Activated naive CD8-positive, alpha-beta T cell treated with anti-CD3 and anti-CD28 coated beads for 36 hours (primary cell): ENCODE measurements at places on chromosomes 13 and 19. TPM values are rescaled to one million over a fixed set of nuclear protein-coding genes. Genes with fewer than 3 reads are reported as not detected.

DNA sequence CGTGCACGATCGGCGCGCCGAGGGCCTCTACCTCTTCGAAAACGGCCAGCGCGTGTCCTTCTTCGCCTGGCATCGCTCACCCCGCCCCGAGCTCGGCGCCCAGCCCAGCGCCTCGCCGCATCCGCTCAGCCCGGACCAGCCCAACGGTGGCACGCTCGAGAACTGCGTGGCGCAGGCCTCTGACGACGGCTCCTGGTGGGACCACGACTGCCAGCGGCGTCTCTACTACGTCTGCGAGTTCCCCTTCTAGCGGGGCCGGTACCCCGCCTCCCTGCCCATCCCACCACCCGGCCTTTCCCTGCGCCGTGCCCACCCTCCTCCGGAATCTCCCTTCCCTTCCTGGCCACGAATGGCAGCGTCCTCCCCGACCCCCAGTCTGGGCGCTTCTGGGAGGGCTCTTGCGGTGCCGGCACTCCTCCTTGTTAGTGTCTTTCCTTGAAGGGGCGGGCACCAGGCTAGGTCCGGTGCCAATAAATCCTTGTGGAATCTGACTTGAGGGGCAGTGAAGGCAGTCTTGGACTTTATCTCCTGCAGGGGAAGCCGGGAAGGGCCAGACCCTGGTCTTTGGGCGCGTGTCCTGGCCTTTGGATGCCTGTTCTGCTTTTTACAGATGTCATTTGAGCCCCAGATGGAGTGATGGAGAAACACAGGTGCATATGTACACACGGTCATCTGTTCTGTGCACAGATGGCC is 2.2 kb downstream of the CLEC11A start:
- DNase-seq, result no peak

DNA sequence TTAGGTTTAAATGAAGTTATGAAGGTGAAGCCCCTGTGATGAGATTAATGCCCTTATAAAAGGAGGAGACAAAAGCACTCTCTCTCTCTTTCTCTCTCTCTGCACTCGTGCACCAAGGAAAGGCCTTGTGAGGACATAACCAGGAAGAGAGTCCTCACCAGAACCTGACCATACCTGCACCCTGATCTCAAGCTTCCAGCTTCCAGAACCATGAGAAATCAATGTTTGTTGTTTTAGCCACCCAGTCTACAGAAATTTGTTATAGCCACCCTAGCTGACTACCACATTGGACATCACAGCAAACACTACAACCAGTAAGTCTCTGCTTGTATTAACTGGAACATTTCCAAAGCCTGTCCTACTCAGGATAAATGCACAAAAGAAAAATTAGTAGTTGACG is 34.7 kb upstream of the WDFY2 start:
- DNase-seq, result no peak

DNA sequence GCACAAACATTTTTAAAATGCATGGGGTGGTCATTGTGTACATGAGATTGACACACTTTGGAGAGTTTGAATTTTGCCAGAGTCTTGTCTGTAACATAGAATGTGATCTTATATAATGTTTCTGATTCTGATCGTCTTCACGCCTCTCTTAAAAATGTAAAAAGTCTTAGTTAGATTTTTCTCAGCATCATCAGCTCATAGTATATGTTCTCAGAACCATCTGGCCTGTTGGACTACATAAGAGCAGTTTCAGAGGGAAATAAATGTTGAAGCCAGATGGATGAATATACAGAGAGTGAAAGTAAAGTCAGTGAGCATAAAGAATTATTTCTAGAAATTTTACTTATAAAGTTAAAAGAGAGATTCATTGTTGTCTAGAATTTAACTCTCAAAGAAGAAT is 789.9 kb upstream of the MIR17HG start:
- DNase-seq, result no peak

DNA sequence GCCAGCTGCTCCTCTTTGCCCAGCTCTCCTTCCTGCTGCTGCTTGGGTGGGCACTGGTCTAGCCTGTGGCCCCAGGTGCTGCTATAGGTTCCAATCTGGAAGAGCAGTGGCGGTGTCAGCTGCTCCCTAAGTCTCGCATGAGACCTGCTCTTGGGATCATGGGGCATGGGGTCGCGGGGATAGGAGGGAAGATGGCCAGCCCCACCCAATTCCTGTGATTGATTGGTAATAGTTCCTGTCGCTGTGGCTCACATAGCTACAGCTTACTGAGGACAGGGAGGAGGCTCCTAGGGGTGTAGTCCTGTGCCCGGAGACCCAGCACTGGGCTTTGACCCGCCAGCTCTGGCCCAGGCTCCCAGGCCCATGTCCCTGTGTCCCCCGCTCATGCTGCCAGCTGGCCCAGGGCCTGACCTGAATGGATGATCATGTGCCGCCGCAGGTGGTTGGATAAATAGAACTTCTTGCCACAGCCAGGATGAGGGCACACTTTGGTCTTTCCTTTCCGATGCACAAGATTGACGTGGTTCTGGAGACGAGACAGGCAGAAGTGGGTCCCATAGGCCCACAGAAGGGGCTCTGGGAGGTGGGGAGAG is 4.5 kb upstream of the ELAVL3 start:
- no peak for DNase-seq

GRCh38 chr19:29875931-29876330 is 64.1 kb downstream of the CCNE1 start:
- no peak for DNase-seq

Gene CCNA1
- not detected for total RNA-seq

Gene GRIN3B
- total RNA-seq, result not detected

DNA sequence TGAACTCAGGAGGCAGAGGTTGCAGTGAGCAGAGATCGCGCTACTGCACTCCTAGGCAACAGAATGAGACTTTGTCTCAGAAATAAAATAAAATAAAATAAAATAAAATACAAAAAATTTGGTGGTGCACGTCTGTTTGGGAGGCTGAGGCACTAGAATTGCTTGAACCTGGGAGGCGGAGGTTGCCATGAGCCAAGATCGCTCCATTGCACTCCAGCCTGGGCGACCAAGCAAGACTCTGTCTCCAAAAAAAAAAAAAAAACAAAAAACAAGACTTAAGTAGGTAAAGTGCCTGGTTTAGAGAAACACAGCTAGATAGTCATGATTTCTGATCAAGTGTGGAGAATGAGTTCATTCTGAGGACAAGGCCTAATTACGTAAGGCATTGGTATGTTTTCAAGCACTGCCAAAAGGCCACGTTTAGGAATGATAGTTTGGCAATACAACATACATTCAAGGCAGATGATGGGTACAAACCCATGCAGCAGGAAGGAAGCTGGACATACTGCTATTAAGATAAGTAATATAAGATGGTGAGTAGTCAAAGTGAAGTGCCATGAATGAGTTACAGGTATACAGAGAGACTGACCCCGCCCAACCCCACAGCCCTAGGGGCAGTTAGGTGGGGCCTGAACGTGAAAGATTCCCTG is 4.8 kb upstream of the UCHL3 start:
- DNase-seq, result no peak

- peak; percentile 73 for DNase-seq
These were observed 17.9 kb downstream of the DEDD2 start for GRCh38 chr19:42199440-42200115.

DNA sequence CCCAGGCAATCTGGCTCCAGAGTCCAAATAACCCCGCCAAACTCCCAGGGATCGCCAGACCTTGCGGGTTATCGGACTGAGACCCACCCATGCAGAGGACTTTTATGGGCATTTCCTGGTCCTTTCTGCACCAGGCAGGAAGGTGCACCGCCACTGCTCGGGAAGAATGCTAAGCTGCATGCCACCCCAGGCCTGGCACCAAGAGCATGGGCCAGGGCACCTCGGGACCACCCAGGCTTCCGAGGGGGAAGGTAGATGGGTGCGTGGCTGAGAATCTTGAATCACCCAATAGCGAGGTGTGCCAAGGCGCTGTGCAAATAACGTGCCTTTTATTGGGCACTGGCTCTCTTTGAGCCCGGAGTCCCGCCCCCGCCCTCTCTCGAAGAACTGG is 422 bp upstream of the ZNF575 start:
- no peak for DNase-seq

Gene COX7A1
- total RNA-seq, result not detected

DNA sequence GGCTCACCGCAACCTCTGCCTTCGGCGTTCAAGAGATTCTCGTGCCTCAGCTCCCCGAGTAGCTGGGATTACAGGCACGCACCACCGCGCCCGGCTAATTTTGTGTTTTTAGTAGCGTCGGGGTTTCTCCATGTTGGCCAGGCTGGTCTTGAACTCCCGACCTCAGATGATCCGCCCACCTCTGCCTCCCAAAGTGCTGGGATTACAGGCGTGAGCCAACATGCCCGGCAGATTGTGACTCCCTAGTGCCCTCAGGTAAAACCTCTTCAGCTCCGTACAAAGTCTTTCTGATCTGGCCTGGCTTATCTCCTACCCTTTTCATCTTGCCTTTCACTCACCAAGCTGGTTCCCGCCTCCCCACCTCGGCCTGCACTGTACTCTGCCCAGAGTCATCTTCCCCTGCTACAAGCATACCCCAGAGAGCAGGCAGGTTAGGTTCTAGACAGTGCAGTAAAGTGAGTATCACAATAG is 15.0 kb downstream of the BICRA start:
- no peak for DNase-seq

GRCh38 chr13:102983496-102983895 is 82.7 kb downstream of the SLC10A2 start:
- DNase-seq, result no peak

DNA sequence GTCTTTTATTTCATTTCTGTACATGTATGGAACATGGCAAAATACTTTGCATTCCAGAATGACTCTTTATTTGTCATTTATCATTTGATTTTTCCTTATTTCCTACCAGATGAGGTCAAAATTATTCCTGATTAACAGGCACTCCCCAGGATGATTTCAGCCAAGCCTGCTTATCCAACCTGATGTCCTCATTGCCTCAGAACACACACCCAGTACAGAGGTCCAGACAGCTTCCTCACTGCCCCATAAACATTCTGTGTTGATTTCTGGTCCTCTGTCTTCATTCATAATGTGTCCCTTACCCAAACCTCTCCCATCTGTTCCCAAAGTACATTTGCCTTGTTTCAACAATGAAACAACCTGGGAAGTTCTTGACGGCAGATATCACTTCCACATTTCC is 367.4 kb downstream of the MTUS2 start:
- no peak for DNase-seq

GRCh38 chr19:45863840-45864628 is at the start of gene FOXA3:
Gene FOXA3, plus strand, starts transcription at chr19:45864326. Its CDS starts 131 bp downstream, at chr19:45864457.
- DNase-seq, result peak; percentile 78

DNA sequence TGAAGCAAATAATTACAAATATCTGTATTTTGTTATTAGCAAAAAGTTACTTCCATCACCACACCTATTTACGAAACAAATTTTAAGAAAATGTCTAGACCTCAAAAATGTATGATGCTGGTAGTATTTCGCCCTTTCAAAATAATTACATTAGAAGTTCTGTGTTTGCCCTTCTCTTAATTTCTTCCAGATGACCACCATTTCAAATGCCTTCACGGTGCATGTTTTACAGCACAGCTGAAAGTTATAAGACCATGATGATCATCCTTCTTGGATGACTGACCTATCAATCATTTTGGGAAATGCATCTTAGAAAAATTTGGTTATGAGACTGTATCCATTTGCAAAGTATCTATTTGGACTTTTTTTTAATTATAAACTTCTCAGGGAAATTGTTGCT is 390.8 kb downstream of the SLITRK6 start:
- DNase-seq, result no peak
